ENCODE measurements at places on chromosomes 6 and 20.

- no peak for DNase-seq
These were observed 43.4 kb downstream of the LRFN2 start for GRCh38 chr6:40543776-40544175.

GRCh38 chr6:70415660-70416059 lies 2.4 kb downstream of the FAM135A start:
- DNase-seq, result no peak

GRCh38 chr6:124040655-124041054 lies 237.0 kb downstream of the NKAIN2 start:
- DNase-seq, result no peak

DNA sequence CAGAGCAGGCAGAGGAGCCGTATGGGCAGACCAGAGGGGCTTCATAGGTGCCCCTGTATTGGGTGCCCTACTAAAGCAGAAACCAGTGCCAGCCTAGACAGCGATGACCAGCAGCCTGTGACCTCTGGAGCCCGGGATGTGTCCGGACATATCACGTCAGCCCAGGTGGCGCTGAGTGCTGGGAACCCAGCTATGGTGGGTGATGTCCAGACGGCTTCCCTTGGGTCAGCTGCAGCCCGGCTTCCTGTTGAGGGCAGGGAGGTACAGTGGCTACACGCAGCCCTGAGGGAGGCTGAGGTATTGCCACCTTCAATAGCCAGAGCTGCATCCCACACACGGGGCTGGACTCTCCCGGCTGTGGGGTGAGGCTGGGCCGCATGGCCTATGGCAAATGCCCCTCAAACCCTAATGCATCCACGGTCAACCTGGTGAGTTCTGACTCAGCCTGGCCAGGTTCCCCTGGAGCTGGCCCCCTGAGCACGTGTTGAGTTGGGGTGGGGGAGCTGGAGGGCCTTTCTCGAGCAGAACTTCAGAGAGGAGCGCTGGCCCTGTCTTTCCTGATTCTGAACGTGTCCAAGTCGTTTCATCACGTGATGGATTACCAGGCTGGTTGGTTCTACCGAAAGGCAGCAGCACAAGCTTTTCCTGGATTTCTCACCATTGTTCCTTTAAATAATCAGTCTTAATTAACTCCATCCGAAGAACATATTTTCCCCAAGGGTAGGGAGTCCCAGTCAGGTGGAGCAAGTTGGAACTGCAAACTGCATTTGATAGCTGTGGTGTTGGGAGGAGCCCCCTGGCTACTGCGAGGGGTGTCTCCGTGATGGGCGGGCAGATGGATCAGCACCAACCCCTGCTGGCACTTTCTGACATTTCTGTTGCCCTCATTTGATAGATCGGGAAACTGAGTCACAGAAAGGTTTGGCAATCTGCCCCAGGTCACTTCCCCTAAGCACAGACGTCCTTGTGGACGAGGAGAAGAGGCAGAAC lies 7.1 kb upstream of the MYT1 start:
- DNase-seq, result no peak

DNA sequence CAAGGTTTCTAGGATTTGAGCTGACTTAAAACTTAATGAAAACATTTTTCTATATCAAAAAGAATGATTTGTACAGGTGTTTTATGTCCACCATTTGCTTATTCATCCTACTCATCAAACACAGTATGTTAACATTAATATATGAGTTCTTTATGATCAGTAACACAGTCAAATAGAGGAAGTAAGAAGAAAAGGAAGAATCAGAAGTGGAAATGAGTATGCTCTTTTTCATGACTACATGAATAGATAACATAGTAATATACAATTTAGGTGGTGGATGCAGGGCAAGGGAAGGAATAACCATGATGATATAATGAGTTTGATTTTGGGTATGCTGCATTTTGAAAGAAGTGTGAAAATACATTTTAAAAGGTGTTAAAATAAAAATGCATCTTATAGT lies 16.5 kb downstream of the KPNA5 start:
- DNase-seq, result no peak

GRCh38 chr6:137661601-137662000 lies 167.4 kb upstream of the OLIG3 start:
- DNase-seq, result no peak

- DNase-seq, result no peak
These were observed 51.2 kb downstream of the SLC22A23 start for GRCh38 chr6:3405679-3406078.

- DNase-seq, result no peak
These were observed 10.9 kb downstream of the FOXQ1 start for GRCh38 chr6:1322696-1323219.

GRCh38 chr20:25087186-25087929 lies 5.4 kb upstream of the VSX1 start:
- no peak for DNase-seq

GRCh38 chr6:134398453-134398852 lies 80.5 kb upstream of the SGK1 start:
- DNase-seq, result no peak

DNA sequence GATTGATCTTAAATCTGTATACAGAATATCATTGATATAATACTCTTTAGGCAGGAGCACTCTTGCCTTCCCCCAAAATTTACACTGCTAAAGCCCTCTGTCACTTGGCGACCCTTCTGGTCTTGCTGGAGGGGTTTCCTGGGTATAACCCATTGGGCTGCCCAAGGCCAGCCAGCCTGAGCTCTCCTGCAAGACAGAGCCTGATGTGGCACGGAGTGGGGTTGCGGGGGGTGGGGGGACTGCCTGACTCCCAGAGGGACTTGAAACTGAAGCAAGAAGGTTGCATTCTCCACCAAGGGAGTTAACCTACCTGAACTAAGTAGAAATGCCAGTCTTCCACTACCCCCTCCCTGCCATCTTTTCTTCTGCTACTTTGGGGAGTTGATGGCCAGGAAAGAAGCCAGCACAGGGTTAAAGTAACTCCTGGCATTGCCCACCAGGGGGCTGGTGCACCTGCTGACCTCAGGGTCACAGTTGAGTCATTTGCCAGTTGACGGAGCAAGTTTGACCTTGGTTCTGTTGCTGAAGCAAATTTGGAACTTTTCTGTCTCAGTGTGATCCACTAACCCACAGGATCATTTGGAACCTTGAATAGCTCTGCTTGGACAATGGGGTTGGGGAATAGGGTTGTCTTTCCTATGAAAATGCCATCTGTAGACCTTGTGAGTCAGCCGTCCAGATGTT lies 79.4 kb downstream of the ASXL1 start:
- DNase-seq, result peak; percentile 24

- DNase-seq, result no peak
These were observed 30.6 kb downstream of the TMEM14B start for GRCh38 chr6:10778230-10778629.

DNA sequence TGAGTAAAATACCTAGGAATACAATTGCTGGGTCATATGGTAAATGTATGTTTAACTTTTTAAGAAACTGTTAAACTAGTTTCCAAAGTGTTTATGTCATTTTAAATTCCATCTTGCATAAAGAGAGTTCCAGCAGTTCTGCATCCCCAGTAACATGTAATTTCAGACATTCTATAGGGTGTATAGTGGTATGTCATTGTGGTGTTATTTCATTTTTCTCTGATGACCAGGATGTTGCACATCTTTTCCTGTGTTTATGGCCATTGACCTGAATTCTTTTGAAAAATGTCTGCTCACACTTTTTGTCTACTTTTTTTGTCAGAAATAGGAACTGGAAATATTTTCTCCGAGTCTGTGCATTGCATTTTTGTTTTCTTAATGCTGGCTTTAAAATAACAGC lies 128.9 kb downstream of the TMEM200A start:
- no peak for DNase-seq

DNA sequence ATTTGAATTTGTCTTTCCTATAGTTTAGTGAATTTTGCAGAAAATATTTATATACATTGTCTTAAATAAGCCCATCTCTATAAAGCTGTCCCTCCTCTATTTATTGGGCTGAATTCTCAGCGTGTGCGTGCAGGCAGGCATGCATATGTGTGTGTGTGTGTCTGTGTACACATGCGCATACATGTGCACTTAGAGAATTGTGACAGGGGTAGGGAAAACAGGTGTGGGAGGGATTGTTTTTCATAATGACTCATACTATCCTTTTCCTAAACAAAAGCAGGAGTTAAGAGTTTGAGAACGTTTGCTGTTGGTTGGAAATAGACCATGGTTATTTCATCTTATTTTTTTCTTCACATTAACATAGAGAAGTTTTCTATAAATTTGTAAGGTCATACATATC lies 43.4 kb upstream of the FABP7 start:
- no peak for DNase-seq

- no peak for DNase-seq
These were observed 46.6 kb upstream of the SLC9A8 start for GRCh38 chr20:49765846-49766541.

GRCh38 chr6:91812596-91813274 lies 1225.9 kb upstream of the MAP3K7 start:
- no peak for DNase-seq

DNA sequence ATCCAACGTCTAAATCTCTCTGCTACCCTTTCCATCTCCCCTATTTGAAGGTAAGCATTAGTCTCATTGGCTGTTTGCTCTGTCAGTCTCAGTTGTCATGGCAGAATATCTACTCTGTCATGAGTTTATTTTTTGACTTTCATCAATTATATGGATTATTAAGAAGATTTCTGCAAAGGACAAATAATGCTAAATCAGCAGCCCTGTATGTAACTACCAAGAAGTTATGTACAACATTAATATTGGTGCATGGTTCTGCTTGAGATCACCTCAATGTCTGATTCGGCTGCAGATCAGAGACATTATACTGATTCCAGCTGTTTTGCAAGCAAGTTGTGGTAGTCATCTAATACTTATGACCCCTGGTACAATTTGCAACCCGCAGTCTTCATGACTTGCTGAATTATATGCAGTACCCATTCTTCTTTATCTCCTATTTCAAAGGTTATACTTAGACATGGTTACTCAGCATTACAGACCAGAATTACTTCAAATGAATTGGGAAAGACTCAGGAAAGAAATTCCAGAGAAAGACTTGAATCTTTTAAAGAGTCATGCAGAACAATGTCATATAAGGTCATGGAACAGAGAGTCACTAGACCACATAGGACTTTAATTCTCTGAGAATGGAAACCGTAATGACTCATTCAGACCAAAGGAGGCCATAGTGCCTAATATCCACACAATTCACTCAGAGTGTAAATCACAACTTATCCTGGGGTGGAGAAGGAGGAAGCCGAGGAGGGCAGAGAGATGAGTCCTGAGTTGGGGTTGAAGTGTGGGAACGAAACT lies 201.4 kb downstream of the IBTK start:
- DNase-seq, result no peak

GRCh38 chr6:5083813-5084359 lies 1.3 kb upstream of the PPP1R3G start:
- no peak for DNase-seq

- DNase-seq, result no peak
These were observed 119.2 kb downstream of the SYCP2 start for GRCh38 chr20:59813948-59814839.

- DNase-seq, result peak; percentile 42
These were observed 44.4 kb downstream of the DSTN start for GRCh38 chr20:17614176-17614811.

DNA sequence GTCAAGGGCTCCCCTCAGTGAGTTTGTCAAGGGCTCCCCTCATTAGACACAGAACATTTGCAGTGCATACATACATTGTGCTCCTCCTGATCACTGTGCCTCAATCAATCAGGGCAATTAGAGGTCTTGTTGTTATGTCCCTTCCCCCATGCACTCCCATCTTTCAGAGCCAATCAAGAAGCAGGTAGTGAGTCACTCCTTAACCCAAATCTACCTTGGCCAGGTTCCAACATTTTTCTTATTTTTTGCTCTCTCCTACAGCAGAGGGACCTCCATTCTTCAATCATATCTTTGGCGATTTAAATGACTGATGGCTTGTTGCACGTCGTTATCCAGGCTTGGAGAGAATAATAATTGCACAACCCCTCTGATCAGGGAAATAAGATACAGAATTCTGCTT lies 409.9 kb upstream of the SPTLC3 start:
- DNase-seq, result no peak

DNA sequence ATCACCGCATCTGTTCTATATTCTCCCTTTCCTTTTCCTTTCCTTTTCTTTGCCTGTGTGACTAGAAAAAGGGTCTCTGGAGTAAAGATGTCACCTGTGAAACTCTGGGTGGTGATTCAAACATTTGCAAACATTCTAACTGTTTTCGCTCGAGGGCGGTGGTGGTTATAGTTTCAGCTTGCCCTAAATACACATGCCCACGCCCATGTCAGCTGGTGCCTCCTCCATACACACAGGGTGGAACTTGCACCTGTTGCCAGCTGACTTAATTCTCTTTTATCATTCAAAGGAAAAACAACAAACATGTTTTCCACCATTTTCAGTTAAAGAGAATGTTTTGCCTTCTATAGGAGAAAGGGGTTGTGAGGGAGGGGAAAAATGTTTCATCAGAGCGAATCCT lies 381.9 kb upstream of the ARID1B start:
- DNase-seq, result no peak

GRCh38 chr20:42399802-42400201 lies 781.6 kb upstream of the CHD6 start:
- DNase-seq, result no peak

GRCh38 chr20:56352345-56353055 lies 6.3 kb upstream of the FAM210B start:
- no peak for DNase-seq

GRCh38 chr6:76876922-76877553 lies 586.3 kb downstream of the HTR1B start:
- peak; percentile 84 for DNase-seq

DNA sequence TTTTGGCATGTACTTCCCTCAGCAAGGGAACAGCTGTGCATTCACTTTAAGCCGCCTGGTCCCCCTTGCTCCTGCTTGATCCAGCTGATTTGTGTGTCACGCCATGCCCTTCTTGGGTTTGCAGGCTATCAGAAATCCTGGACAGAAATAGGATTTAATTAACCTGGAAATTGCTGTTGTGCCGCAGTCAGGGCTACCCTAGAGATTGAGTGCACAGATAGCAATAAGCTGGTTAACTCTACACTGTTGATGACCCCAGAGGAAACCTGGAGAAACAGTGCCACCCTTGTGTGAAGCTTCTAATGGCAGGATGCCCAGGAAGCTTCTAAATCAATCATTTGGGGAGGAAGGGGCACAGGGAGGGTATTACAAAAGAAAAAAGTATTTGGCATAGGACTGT lies 199.0 kb downstream of the JARID2 start:
- DNase-seq, result no peak

DNA sequence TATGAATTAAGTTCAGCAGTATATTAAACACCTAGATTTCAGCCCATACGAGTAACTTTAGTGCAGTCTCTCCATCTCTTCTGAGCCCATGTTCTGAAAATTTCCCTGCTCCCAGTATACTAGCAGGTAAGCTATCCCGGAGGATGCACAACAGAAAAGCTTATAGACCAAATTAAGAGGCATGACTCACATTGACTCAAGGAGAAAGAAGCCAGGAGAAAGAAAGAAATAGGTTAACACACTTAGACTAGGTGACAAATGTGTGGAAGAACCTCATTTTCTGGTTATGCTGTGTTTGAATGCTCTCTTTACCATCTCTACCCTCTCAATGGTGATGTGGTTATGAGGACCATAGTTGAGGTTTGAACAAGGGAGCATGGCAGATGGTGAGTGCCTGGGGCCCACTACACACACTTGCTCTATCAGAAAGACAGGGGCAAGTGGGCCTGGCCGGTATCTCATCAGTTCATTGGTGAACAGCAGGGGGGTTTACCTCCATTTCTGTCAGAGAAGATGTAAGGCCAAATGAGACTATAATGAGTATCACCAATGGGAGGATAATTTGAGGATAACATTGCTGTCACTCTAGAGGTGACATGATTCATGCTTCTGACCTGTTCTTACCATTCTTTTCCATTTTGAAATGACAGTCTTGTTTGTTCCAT lies 902.3 kb upstream of the FLRT3 start:
- DNase-seq, result no peak

All from ELF-1 (cell line).